Renal pelvis (tissue), 12 donors: ENCODE measurements at places on chromosomes 16 and 17. TPM values are rescaled to one million over a fixed set of nuclear protein-coding genes. Genes with fewer than 3 reads are reported as not detected.

The MYH2 gene
- 0.04 TPM for polyA plus RNA-seq

The PAQR4 gene
- polyA plus RNA-seq: 12.4 TPM

The PLXDC1 gene
- 7.9 TPM for polyA plus RNA-seq

The CALB2 gene
- polyA plus RNA-seq: 0.40 TPM

The ZNF423 gene
- 28.5 TPM for polyA plus RNA-seq

DNA sequence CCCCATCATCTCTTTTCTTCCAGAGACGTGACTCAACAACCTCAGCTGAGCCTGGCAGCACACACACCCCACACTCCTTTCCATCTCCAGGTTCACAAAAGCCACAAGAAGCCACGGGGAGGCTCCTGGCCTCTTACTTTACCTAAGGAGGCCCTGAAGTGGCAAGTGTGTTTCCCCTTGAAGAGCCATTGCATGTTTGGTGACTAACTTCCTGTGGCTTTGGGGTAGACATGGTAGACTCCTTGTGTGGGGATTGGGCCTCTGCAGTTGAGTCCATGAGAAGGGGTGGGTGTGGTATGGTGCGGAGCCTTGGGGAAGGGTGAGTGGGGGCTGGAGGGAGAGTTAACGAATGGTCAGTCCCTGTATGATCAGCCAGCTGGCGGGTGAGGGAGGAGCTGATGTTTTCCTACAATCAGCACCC lies 24.2 kb downstream of the SAP30BP start:
- no peak for DNase-seq

GRCh38 chr17:46978489-46979146 lies 435 bp downstream of the RPRML start:
- no peak for DNase-seq

- no peak for DNase-seq
These were observed 47.4 kb upstream of the KSR1 start for GRCh38 chr17:27408891-27409290.

DNA sequence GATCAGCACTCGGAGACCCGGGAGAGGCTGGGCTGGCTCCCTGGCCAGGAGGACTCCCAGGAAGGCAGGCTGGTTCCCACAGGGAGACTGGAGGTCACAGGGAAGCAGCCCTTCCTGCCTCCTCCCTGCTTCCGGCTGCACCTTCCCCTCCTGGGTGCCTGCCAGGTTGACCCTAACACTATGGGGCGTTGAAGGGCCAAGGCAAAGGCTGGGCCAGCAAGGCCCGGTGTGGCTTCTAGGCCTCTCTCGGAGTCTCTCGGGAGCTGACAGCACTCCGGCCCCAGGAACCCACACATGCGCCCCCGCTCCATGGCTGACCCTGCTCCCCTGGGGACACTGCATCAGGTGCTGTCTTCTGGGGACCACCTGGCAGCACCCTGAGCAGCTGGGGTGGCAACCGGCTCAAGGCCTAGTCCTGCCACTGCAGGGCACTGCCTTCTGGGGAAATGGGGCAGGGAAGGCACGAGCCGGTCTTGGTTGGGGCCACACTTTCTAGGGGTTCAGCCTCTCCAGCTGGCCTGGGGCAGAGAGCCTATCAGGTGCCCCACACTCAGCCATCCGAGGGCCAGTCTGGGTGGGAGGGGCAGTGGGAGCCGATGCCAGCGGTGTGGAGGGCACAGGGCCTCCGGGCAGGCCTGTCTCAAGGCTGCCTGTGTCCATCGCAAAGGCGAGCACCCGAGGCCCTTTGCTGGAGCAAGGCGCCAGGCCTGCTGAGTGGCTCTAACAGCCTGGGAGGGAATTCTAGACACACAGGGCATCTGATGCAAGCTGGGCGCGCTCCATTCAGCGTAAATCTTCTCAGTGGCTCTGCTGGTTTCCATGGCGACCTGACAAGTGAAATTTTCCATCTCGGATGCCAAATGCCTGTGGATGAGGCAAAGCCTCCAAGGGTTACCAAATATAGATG lies 5.6 kb upstream of the MTSS2 start:
- DNase-seq: no peak

GRCh38 chr17:81277946-81278693 lies 17.0 kb downstream of the SLC38A10 start:
- no peak for DNase-seq

GRCh38 chr17:28506763-28507487 lies 777 bp downstream of the FOXN1 start:
- no peak for DNase-seq
